ENCODE measurements at places on chromosomes 2 and 18.

GRCh38 chr2:25387876-25388449 is 46.2 kb upstream of the DNMT3A start:
- peak; percentile 25 for DNase-seq

- DNase-seq, result no peak
These were observed 134.2 kb upstream of the HS6ST1 start for GRCh38 chr2:128452536-128453530.

GRCh38 chr2:140718999-140719398 is 1411.8 kb downstream of the LRP1B start:
- no peak for DNase-seq

GRCh38 chr2:88574445-88574844 is 52.8 kb downstream of the EIF2AK3 start:
- no peak for DNase-seq

DNA sequence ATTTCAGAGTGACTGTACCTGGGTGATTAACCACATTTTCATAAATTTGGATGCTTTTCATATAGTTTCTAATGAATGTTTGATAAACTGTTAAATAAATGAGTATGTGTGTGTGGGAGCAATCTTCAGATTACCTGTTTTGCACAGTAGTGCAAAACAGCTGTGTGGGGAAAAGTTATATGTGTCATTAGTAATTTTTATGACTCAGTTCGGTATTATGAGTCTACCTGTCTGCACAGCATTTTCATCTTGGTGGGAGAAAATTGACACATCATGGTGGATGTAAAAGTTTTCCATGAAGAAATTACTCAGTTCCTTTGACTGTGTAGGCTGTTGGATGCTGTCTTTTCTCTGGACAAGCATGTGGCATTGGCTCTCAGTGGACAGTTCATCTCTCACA is 43.8 kb downstream of the LTBP1 start:
- DNase-seq, result no peak

DNA sequence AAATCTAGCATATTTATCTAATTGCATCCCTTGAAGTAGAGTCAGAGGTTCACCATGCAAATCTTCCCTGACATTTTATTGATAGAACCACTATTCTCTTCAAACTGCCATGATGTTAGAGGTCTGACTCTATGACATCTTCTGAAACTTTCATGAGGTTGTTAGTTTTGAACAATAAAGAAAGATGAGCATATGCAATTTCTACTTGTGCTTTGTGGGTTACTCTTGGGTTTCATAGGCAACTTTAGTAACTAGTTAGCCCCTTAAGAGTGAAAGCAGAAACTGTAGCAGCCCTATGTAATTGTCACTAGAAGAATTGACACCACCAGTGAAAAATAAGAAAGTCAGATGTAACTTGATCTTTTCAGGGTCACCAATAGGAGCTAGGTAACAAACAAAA is 53.1 kb upstream of the ZEB2 start:
- no peak for DNase-seq

DNA sequence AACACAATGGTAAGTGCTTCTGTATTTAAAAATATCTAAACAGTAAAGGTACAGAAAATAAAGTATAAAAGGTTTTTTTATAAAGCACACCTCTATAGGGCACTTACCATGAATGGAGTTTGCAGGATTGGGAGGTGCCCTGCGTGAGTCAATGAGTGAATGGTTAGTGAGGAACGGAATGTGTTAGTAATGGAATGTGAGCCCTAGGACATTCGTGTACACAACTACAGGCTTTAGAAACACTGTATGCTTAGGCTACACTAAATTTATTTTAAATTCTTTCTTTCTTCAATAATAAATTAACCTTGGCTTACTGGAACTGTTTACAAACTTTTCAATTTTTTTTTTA is 337.9 kb upstream of the SLC39A10 start:
- DNase-seq, result no peak

- DNase-seq, result no peak
These were observed 72.7 kb upstream of the MBOAT2 start for GRCh38 chr2:9076210-9076609.

- no peak for DNase-seq
These were observed 11.6 kb upstream of the FAHD2A start for GRCh38 chr2:95390881-95391321.

Measured in COR-L47 (cell line).